Karpas-422 (cell line): ENCODE measurements at places on chromosomes 7 and 10. TPM values are rescaled to one million over a fixed set of nuclear protein-coding genes. Genes with fewer than 3 reads are reported as not detected.

DNA sequence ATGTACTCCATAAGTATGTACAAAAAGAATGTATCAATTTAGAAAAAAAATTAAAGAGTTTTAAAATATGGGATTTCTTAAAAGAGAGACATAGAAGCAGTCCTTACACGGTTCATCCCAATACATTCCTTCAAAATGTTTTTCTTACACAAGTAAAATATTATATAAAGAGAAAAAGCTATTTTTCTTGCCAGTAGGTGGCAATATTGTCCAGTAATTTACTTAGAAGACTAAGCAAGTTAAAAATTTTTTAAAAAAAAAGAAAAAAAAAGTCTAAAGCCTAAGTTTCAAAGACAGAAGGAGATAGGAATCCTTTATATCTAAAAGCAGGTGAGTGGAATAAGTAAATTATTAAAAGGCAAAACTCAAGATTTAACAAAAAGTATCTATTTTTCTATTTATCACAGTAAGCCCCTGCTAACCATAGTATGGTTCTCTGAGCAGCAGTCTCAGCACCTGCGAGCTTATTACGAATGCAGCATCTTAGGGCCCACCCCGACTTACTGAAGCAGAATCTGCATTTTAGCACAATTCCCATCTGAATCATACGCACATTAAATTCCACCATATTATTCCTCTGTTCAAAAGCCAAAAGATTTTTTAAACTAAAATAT, 240.6 kb downstream of the DGKI start:
- no peak overlapping the region for H3K27ac ChIP-seq
- DNase-seq = peak; percentile 82
- H3K4me1 ChIP-seq = no peaks in the 10 kb centered on the region
- no peak overlapping the region for H3K4me3 ChIP-seq

CABCOCO1 gene
- total RNA-seq = not detected in 2 replicates

- H3K4me1 ChIP-seq = no peaks in the 10 kb centered on the region
- DNase-seq = no peak
- H3K4me3 ChIP-seq = no peak overlapping the region
These were observed 23.6 kb downstream of the AKR1D1 start for GRCh38 chr7:138099813-138100212.

DNA sequence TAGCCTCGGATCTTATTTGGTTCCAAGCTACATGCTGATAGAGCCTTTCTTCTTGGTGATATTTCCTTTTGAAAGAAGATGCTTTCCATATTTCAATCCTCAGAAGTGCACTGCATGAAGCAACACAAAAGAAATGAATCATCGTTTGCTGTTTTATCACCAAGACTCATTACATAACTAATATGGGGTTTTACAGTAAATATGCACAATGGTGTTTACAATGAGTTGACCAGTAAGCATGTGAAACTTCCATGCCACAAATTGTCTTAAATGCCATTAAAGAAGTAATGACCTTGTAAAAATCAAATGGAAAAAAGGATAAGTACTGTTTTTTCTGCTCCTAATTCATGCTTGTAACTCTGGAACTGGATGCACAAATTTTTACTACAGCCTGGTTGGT, 1017.0 kb upstream of the GHITM start:
- DNase-seq = no peak
- H3K36me3 ChIP-seq = no peaks in the 10 kb centered on the region
- H3K4me1 ChIP-seq = no peaks in the 10 kb centered on the region
- H3K27ac ChIP-seq = no peak overlapping the region
- no peaks in the 10 kb centered on the region for H3K27me3 ChIP-seq

NKX2-3 gene
- total RNA-seq = not detected in 2 replicates

- no peaks in the 10 kb centered on the region for H3K4me1 ChIP-seq
- H3K27ac ChIP-seq = no peak overlapping the region
- no peak for DNase-seq
- no peaks in the 10 kb centered on the region for H3K36me3 ChIP-seq
These were observed 22.3 kb upstream of the SHH start for GRCh38 chr7:155834486-155835048.

DNA sequence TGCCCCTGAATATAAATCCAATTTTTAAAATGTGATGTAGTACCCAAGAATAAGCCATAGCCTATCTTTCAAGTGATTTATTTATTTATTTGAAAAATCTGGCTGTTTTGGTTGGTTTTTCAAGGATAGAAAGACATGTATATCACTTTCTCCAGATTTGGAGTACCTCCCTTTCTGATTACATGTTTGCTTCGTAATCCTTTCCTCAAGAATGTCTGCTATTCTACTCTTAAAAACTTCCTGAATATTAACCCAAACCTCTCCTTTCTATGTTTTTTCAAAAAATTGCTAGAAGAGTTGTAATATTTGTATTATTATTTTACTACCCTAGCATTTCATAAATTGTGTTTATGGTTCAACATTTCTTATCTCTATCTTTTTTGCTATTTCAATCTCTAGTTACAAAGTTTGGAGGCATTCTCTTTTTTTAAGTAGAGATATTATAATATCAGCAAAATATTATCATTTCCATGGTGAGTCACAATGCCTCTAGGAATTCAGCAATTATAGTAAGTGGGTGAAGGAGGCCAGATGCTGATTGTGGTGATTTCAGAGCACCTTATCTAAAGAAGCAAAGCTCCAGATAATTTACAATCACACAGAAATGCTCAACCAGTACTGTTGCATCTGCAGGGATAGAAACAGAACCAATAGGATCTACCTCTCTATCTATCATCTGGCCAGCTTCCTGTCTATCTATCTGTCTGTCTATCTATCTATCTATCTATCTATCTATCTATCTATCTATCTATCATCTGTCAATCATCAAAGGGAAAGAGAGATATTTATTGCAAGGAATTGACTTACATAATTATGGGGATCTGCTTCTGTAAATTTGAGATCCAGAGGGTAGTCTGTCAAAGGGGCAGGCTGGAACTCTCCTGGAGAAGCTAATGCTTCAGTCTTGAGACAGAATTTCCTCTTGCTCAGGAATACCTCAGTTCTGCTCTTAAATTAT, 412.5 kb upstream of the SEMA3C start:
- H3K4me1 ChIP-seq = no peaks in the 10 kb centered on the region
- no peaks in the 10 kb centered on the region for H3K27me3 ChIP-seq
- H3K27ac ChIP-seq = no peak overlapping the region
- no peaks in the 10 kb centered on the region for H3K36me3 ChIP-seq

ITPRID1 gene
- total RNA-seq = not detected in 2 replicates

DNA sequence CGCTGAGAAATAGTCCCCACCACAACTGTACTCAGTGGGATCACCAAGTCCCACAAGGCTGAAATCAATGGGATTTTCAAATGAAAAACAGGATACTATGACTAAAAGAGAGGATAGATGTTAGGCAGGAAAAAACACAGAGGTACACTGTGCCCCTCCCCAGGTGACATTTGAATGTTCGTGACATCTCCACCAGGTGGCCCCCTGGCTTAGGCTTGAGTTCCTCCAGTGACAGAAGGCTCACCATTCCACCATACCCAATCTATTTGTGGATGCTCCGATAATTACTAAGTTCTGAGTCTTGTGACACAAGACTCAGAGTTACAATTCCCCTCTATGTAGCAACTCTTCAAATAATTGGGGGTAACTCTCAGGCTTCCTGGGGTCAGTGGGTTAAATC, 77.5 kb upstream of the KCNMA1 start:
- H3K27me3 ChIP-seq = no peaks in the 10 kb centered on the region
- no peak overlapping the region for H3K4me3 ChIP-seq
- H3K36me3 ChIP-seq = no peaks in the 10 kb centered on the region
- peaks cover 17% of the 10 kb centered on the region for H3K4me1 ChIP-seq
- peak; percentile 71 for DNase-seq

GRCh38 chr10:72126184-72126871, 38.0 kb upstream of the SPOCK2 start:
- no peak overlapping the region for H3K27ac ChIP-seq
- DNase-seq = peak; percentile 77
- peaks cover 12% of the 10 kb centered on the region for H3K4me1 ChIP-seq
- H3K27me3 ChIP-seq = no peaks in the 10 kb centered on the region
- no peaks in the 10 kb centered on the region for H3K36me3 ChIP-seq

ACTL6B gene
- not detected in 2 replicates for total RNA-seq

MYO1G gene
- 62.4 and 130 TPM in 2 replicates for total RNA-seq

- H3K4me3 ChIP-seq = no peak overlapping the region
- H3K27ac ChIP-seq = no peak overlapping the region
- no peaks in the 10 kb centered on the region for H3K4me1 ChIP-seq
- H3K36me3 ChIP-seq = no peaks in the 10 kb centered on the region
- no peak for DNase-seq
These were observed 10.9 kb downstream of the OGDHL start for GRCh38 chr10:49751216-49751615.

DNA sequence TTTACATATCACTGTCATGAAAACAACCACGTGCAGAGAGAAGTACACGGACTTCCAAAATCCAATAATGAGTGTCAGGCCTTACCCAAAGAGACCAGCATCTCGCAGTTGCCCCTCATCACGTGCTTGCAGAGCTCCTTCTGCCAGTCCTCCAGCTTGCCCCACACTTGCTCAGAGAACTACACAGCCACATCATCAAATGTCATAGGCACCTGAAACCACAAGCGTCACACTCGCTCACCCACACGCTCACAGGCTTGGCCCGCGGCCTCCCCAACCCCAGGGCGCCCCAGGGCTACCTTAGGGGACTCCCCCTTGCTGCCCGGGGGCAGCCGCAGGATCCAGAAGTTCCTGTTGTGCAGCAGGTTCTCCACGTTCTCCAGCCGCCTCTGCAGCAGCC, 123.4 kb upstream of the ZNF746 start:
- peaks cover 23% of the 10 kb centered on the region for H3K4me1 ChIP-seq
- DNase-seq = no peak
- H3K4me3 ChIP-seq = no peak overlapping the region
- 0 out of 2 replicates have a peak, but pooled peaks cover 4% of the 10 kb centered on the region for H3K36me3 ChIP-seq
- H3K27me3 ChIP-seq = no peaks in the 10 kb centered on the region

- no peaks in the 10 kb centered on the region for H3K4me1 ChIP-seq
- no peak for DNase-seq
- H3K27me3 ChIP-seq = no peaks in the 10 kb centered on the region; the same call in 1 of the 2 replicates
- no peaks in the 10 kb centered on the region for H3K36me3 ChIP-seq
- H3K4me3 ChIP-seq = no peak overlapping the region
- H3K27ac ChIP-seq = no peak overlapping the region
These were observed 110.0 kb downstream of the RELN start for GRCh38 chr7:103879411-103879810.

- DNase-seq = no peak
- peak overlapping the region; percentile 67 for H3K27ac ChIP-seq
- no peaks in the 10 kb centered on the region for H3K27me3 ChIP-seq
These were observed 3.6 kb downstream of the SFXN4 start for GRCh38 chr10:119161680-119162451.

DNA sequence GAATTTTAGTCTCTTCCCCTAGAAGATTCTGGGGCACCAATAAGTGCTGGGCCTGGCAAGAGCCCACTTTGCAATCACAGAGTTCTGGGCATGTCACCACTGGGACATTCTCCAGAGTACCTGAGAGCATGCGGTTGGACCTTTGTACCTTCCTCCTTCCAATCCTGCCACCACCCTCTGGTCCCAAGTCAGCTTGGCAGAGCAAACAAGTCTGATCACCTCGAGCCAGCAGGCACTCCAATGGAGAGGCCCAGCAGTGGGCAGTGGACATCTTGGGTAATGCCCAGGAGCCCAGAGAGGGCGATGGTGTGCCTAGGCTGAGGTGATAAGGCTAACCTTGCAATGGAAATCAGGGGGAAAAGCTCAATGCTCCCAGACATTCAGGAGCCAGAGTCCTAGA, 43.4 kb downstream of the SH3PXD2A start:
- DNase-seq = no peak
- H3K36me3 ChIP-seq = no peaks in the 10 kb centered on the region
- H3K4me1 ChIP-seq = peaks cover 3% of the 10 kb centered on the region; the same call in 1 of the 2 replicates
- no peak overlapping the region for H3K4me3 ChIP-seq
- no peaks in the 10 kb centered on the region for H3K27me3 ChIP-seq

LRGUK gene
- 1.7 and 1.9 TPM in 2 replicates for total RNA-seq

GRCh38 chr7:157136372-157136771, 2.4 kb upstream of the UBE3C start:
- H3K27me3 ChIP-seq = no peaks in the 10 kb centered on the region
- peak; percentile 61 for DNase-seq
- H3K36me3 ChIP-seq = peaks cover 10% of the 10 kb centered on the region; the same call in 1 of the 2 replicates
- no peak overlapping the region for H3K4me3 ChIP-seq
- no peak overlapping the region for H3K27ac ChIP-seq

OR13A1 gene
- 3.2 and 9.7 TPM in 2 replicates for total RNA-seq

- no peaks in the 10 kb centered on the region for H3K4me1 ChIP-seq
- no peak overlapping the region for H3K4me3 ChIP-seq
- no peak overlapping the region for H3K27ac ChIP-seq
- H3K36me3 ChIP-seq = no peaks in the 10 kb centered on the region
- no peaks in the 10 kb centered on the region for H3K27me3 ChIP-seq
- peak; percentile 79 for DNase-seq
These were observed 13.1 kb downstream of the UMAD1 start for GRCh38 chr7:7653593-7654187.

GRCh38 chr10:10792681-10793080, 225.0 kb upstream of the CELF2 start:
- DNase-seq = no peak
- no peaks in the 10 kb centered on the region for H3K4me1 ChIP-seq
- H3K27ac ChIP-seq = no peak overlapping the region
- no peak overlapping the region for H3K4me3 ChIP-seq
- H3K27me3 ChIP-seq = no peaks in the 10 kb centered on the region
- H3K36me3 ChIP-seq = no peaks in the 10 kb centered on the region

DNA sequence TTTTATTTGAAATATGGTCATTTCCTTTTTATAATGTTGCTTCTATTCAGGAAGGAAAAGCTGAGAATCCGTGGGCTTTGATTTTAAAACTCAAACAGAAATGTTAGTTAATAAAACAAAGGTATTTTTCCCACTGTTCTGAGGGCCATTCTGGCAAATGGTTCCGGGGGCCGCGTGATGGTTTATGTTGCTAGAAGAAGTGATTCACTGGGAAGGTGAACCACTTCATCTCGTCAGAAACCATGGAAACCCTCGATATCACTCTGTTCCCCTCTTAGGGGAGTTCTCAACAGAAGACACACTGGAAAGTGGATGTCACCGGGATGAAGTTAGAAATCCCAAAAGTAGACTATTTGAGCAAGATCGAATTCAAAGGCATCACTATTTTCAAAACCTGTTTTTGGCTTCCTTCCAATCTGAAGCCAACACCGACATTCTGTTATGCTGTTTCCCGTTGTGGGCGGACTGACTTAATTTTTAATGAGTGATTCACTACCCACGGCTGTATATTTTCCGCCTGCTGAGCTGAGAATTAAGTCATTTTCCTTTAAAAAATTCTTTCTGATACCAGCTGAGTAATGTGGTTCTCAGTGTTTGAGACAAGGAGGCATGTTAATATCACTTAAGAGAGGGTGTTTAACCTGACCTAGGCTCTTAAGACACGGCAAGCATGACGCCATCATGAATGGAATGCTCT, 84.1 kb downstream of the PTPRE start:
- H3K4me3 ChIP-seq = no peak overlapping the region
- H3K36me3 ChIP-seq = no peaks in the 10 kb centered on the region
- no peak overlapping the region for H3K27ac ChIP-seq

- H3K27me3 ChIP-seq = no peaks in the 10 kb centered on the region
- no peak overlapping the region for H3K27ac ChIP-seq
- no peaks in the 10 kb centered on the region for H3K36me3 ChIP-seq
- H3K4me3 ChIP-seq = no peak overlapping the region
These were observed 17.9 kb upstream of the ACBD5 start for GRCh38 chr10:27258492-27258837.

GRCh38 chr7:55470261-55470660, 102.0 kb downstream of the VOPP1 start:
- H3K27ac ChIP-seq = no peak overlapping the region
- H3K4me1 ChIP-seq = no peaks in the 10 kb centered on the region
